Cardiac muscle cell (in vitro differentiated cells and primary cell): ENCODE measurements at places on chromosomes 6 and 20. TPM values are rescaled to one million over a fixed set of nuclear protein-coding genes. Genes with fewer than 3 reads are reported as not detected.

- H3K4me3 ChIP-seq = no peak overlapping the region
- H3K36me3 ChIP-seq = no peaks in the 10 kb centered on the region
- H3K27ac ChIP-seq = no peak overlapping the region
Observed at GRCh38 chr6:89500611-89501010, 67.7 kb downstream of the ANKRD6 start.

GRCh38 chr6:137740091-137740755 is 126.8 kb upstream of the TNFAIP3 start:
- H3K4me1 ChIP-seq = no peaks in the 10 kb centered on the region
- H3K36me3 ChIP-seq = no peaks in the 10 kb centered on the region
- no peak overlapping the region for H3K4me3 ChIP-seq
- no peak overlapping the region for H3K27ac ChIP-seq
- no peak for DNase-seq

DNA sequence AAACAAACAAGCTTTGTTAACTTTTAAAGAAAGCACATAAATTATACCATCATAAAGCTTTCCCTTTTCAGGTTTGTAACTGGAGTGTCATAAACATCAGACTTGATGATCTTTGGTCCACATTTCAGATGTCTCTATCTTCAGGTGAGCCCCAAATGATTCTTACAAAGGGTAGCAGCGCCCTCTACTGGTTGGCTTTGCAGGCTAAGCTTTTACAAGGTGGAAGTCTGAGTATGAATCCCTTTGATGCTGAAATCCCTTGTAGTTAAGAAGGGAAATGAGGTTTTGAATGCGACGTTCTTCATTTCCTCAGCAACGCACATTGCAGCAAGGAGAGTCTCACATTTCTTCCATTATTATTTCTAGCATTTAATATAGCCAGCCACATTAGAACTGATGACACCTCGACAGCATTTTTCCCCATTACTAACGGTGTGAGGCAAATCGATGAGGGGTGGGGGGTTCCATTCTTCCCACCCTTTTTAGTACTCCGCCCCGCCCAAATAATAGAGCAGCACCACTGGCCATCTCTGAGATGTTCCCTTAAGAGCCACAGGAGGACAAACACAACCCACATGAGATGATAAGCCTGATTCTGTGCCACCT is 126.3 kb upstream of the NT5E start:
- no peak overlapping the region for H3K4me3 ChIP-seq
- peak; percentile 88 for DNase-seq
- no peaks in the 10 kb centered on the region for H3K27me3 ChIP-seq
- no peaks in the 10 kb centered on the region for H3K4me1 ChIP-seq

DNA sequence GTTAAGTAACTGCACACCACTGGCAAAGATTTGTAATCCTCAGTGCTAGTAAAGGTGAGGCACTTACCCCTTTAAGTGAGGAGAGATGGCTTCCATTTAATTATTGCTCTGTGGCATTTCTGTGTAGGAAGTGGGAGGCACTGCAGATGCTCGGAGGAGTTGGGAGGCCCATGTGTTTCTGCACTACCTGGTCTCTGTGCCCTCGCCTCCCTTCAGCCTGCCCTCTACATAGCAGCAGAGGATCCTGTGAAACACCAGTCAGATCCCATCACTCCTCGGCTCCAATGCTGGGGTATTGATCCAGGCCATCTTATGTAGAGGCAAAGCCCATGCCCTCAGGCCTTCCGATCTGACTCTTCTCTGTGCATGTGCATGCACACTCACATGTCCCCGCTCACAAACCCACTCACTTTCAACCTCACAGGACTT is 67.0 kb downstream of the SLX4IP start:
- DNase-seq = no peak
- H3K27ac ChIP-seq = no peak overlapping the region
- no peaks in the 10 kb centered on the region for H3K4me1 ChIP-seq
- no peaks in the 10 kb centered on the region for H3K36me3 ChIP-seq

GRCh38 chr20:53857723-53858236 is 212.6 kb downstream of the BCAS1 start:
- H3K4me3 ChIP-seq = no peak overlapping the region
- H3K36me3 ChIP-seq = no peaks in the 10 kb centered on the region
- peaks cover 4% of the 10 kb centered on the region for H3K4me1 ChIP-seq
- H3K27me3 ChIP-seq = no peaks in the 10 kb centered on the region
- H3K27ac ChIP-seq = peak overlapping the region; percentile 10
- peak; percentile 15 for DNase-seq

DNA sequence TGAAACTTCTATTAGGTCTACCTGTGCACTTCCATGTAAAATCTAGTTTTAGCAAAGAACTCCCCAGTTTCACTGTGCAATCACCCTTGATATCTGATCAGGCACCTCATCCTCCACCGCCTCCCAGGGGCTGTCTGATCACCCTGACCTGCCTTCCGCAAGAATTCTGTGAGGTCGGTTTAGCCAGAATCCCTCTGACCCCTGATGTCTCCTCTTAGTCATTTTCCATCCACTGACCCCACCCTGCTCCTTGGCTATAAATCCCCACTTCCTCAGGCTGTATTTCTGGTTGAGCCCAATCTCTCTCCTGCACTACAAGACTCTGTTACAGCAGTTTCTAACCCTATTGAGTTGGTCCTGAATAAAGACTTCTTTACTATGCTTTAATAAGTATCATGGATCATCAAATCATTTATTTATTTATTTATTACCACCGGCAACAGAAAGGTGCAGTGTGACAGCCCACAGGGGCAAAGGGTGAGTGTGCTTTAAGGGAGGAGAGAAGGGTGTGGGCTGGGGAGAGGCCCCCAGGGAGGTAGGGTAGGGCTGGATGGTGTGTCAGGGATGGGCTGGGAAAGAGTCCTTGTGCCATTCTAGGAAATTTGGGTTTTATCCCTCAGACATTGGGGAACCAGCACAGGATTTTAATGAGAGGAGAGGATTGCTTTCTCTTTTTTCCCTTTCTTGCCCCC is 11.2 kb upstream of the SERPINB6 start:
- peaks cover 13% of the 10 kb centered on the region for H3K4me1 ChIP-seq
- no peak overlapping the region for H3K4me3 ChIP-seq
- no peak overlapping the region for H3K27ac ChIP-seq
- no peaks in the 10 kb centered on the region for H3K27me3 ChIP-seq
- no peak for DNase-seq

GRCh38 chr6:159790149-159790955 is at the start of gene MRPL18:
TSS of gene MRPL18 (plus strand) at chr6:159790467. CDS start at chr6:159790588, 121 bp downstream.
- H3K27ac ChIP-seq = peak within 1 kb of the TSS; percentile 98
- H3K4me1 ChIP-seq = peaks cover 17% of the 10 kb centered on the region
- H3K27me3 ChIP-seq = no peaks in the 10 kb centered on the region
- peak; percentile 98 for DNase-seq
- H3K4me3 ChIP-seq = peak within 1 kb of the TSS; percentile 99

DNA sequence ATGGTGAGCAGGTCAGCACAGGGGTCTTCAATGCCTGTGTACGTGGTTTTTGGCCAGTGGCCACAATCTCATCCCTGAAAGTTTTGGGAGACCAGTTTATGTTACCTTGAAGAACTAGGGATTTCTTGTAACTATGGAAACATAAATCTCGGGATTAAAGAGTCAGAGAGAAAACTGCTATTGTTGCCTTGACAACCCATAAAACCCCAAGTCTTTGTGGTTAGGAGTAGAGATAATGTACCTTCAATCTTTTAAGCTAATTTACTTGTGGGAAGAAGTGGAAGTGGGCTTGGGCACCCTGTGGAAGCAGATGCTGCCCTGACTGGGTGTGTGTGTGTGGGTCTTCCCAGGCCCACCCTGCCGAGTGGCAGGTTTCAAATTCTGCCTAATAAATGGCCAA is 46.1 kb upstream of the ZNF831 start:
- H3K27ac ChIP-seq = no peak overlapping the region
- H3K4me3 ChIP-seq = no peak overlapping the region

GRCh38 chr6:48619771-48620170 is 508.8 kb upstream of the PTCHD4 start:
- H3K4me3 ChIP-seq = no peak overlapping the region
- H3K27ac ChIP-seq = no peak overlapping the region
- no peaks in the 10 kb centered on the region for H3K36me3 ChIP-seq
- no peaks in the 10 kb centered on the region for H3K4me1 ChIP-seq
- DNase-seq = no peak

DNA sequence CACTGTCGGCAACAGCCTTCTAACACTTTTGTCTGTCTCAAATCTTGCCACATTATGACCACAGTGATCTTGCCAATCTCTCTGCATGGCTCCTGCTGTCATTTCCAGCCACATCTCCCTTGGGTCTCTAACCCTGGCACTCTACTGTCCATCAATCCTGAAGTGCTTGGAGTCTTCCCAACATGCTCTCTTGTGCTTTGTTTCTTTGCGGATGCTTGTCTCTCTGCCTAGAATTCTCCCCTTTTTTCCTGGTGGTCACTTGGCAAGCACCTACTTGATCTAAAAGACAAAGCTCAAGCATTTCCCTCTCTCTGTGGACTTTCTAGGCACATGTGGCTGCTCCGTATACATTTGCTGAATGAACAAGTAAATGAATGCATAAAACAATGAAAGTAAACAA is 290.7 kb upstream of the MAP3K7 start:
- no peak overlapping the region for H3K4me3 ChIP-seq
- H3K27me3 ChIP-seq = no peaks in the 10 kb centered on the region
- no peak for DNase-seq
- no peak overlapping the region for H3K27ac ChIP-seq

GRCh38 chr6:135458051-135458450 is 39.5 kb downstream of the AHI1 start:
- DNase-seq = no peak
- no peaks in the 10 kb centered on the region for H3K4me1 ChIP-seq
- H3K27me3 ChIP-seq = no peaks in the 10 kb centered on the region

GRCh38 chr6:11143394-11144371 is 32.2 kb upstream of the ERVFRD-1 start:
- no peaks in the 10 kb centered on the region for H3K27me3 ChIP-seq
- no peak overlapping the region for H3K4me3 ChIP-seq
- H3K36me3 ChIP-seq = no peaks in the 10 kb centered on the region
- no peak for DNase-seq
- H3K4me1 ChIP-seq = no peaks in the 10 kb centered on the region
- no peak overlapping the region for H3K27ac ChIP-seq

DNA sequence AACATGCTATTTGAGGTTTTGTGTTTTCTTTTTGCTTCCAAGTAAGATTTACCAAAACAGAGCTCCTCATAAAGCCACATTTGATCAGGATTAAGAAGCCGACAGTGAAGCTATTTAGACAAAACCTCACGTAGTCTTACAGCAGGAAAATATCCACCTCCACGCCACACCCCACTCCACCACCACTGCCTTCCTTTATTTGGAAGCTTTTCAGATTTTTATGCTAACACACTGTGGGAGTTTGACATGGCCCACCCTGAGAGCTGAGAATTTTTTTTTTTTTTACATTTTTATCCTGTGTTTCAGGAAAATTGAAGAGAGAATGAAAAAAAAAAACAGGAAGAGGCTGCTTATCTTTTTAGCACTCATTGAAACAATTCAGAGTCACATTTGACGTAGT is 104.8 kb upstream of the MC3R start:
- no peak overlapping the region for H3K27ac ChIP-seq
- H3K4me1 ChIP-seq = no peaks in the 10 kb centered on the region
- no peaks in the 10 kb centered on the region for H3K27me3 ChIP-seq
- no peak overlapping the region for H3K4me3 ChIP-seq

DNA sequence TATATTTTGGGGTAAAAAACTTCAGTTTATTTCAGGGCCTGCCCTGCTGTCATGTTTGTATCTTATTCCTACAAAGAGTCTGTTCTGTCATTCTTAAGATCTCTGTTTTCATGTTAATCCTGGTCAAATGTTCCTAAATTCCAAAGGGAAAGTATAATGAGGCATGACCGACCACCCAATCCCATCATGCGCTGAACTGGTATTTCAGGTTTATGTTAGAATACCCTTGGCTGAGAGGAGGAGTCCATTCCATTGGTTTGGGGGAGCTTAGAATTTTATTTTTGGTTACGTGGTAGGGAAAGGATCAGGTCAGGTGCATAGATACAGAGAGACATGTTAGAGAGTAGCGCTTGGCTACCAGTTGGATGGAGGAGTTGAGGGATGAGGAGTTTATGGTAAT is 25.7 kb downstream of the CFAP61 start:
- H3K4me3 ChIP-seq = no peak overlapping the region
- no peak for DNase-seq
- no peaks in the 10 kb centered on the region for H3K4me1 ChIP-seq

GRCh38 chr6:151488226-151488625 is 5.6 kb upstream of the CCDC170 start:
- H3K4me3 ChIP-seq = no peak overlapping the region
- H3K27ac ChIP-seq = no peak overlapping the region
- DNase-seq = no peak
- H3K4me1 ChIP-seq = no peaks in the 10 kb centered on the region

DNA sequence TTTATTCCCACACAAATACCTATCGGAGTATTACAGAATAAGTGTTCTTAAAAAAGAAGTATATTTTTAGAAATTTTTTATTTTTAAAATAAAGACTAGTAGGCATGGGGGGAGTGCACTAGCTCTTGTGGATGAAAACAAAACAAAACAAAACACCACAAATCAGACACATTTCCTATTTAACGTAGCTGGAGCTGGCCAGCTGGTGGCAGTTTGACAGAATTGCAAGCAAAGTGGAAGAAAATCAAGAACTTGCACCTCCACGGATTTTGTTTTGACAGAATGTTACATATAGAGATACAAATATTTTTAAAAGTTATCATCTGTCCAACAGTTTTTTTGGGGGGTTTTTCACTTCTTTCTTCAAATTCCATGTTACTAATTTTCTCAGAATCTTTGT is 63.6 kb upstream of the SNRPB2 start:
- H3K4me3 ChIP-seq = no peak overlapping the region
- no peak overlapping the region for H3K27ac ChIP-seq
- no peaks in the 10 kb centered on the region for H3K4me1 ChIP-seq
- no peak for DNase-seq
- H3K36me3 ChIP-seq = no peaks in the 10 kb centered on the region
- H3K27me3 ChIP-seq = no peaks in the 10 kb centered on the region

DNA sequence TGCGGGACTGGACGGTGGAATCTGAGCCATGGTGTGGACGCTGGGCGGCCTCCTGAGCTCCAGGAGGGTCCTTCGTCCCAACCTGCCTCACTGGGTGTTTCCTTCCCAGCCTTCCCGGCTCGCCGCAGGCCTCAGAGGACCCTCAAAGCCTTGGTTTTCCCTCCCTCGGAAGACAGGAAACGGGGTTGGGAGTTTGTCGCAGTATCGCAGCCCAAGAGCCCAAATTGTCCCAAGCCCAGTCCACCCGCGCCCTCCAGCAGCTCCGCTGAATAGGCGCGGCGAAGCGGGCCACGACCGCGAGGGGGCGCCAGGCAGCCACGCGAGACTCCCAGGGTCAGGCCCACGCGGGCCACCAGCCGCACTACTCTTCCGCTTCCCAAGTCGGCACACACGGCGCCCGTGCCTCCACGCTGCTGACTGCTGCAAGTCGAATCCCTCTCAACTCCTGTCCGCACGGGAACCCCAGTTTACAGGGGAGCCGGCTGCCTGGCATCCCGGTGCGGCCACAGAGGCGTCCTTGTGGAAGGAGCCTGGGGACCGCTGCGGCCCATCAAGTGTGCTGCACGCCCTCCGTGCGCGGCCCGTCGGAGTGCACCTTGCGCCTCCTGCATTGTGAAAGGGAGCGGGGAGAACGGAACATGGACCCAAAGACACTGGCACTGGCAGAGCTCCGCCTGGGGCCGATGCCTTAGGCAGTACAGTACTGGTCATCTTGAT is 40.4 kb upstream of the HMGA1 start:
- DNase-seq = peak; percentile 81
- H3K27ac ChIP-seq = no peak overlapping the region
- H3K4me1 ChIP-seq = no peaks in the 10 kb centered on the region
- H3K36me3 ChIP-seq = no peaks in the 10 kb centered on the region

GRCh38 chr20:22861231-22861980 is 173.7 kb upstream of the SSTR4 start:
- H3K36me3 ChIP-seq = no peaks in the 10 kb centered on the region
- no peak for DNase-seq
- no peak overlapping the region for H3K27ac ChIP-seq
- H3K4me1 ChIP-seq = no peaks in the 10 kb centered on the region

The MROH8 gene
- 5.8 and 7.8 TPM in 2 replicates for total RNA-seq

The PHACTR3 gene
- total RNA-seq = 0.14 and 17.0 TPM in 2 replicates

The SLC17A2 gene
- total RNA-seq = not detected in 2 replicates
